ENCODE measurements at places on chromosomes 7 and 10.

DNA sequence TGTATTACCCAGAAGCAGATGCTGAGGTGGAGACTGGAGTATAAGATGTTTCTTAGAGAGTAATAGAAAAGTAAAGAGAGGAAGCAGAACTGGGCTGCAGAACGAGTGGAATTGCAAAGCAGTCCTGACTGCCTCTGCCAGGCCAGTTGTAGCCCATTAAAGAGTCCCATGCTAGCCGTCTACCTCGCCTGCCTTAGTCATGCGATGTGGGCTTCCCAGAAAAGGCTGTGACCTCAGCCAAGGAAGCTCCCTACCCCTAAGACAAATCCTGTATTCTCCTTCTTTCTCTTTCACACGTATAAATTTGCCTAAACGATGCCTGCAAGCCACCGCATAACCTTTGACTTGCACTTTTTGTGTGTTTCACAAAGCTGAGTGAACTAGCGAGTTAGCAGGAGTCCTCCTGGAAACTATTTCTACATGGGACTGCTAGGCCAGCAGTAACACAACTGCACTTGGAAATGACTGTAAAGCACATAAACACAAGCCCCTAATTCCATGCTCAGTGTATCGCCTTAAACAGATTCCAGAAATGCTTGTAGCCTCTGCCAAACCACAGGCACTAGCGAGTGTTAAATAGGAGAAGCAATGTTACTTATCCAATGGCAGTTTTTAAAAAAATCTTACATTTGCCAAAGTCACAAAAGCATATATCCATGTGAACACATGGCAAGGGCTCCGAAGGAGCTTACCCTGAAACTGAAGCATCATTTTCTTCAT, 47.4 kb upstream of the GNAI1 start:
- no peak for DNase-seq

GRCh38 chr7:36236073-36236472, 83.0 kb downstream of the EEPD1 start:
- no peak for DNase-seq

DNA sequence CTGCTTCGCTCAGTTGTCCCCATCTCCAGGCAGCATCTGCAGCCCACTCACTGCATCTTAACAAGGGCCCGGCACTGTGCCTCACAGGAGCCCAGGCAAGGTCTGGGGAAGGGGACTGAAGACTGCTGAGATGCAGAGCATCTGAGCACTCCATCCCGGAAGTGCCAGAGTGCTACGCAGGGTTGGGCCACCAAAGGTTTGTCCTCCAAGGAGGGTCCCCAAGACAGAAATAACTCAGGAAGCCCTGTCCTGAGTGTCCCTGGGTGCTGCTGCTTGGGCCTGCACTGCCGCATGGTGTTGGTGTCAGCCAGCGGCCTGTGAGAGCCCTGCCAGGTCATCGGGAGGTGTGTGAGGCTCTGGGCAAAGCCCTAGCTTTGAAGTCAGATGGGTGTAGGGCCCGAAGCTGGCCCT, 288.2 kb upstream of the ZMIZ1 start:
- no peak for DNase-seq

DNA sequence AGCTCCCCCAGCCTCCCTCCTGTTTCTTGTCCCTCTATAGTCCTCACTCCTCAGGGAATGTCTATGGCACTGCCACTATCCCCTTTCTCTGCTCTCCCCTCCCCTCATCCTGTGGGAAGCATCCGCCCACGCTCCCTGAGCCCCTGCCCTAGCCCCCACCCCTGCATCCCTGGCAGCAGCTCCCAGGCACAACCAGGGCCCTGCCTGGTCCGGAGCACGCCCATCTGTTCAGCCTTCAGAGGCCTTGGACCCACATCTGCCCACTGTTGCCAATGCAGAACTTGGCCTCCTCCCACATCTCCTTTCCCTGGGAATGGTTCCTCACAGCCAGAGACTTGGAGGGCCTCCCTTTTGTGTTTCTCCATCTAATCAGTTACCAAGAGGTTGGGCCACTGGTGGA, 20.4 kb upstream of the TBRG4 start:
- no peak for DNase-seq

- DNase-seq, result no peak
Observed at GRCh38 chr10:24793648-24794379, 70.1 kb upstream of the ARHGAP21 start.

GRCh38 chr10:129951101-129951969, 12.7 kb downstream of the EBF3 start:
- DNase-seq, result no peak

GRCh38 chr7:30630986-30631385, 36.3 kb downstream of the GARS1 start:
- no peak for DNase-seq

GRCh38 chr7:158497627-158498026, 90.0 kb downstream of the PTPRN2 start:
- DNase-seq, result no peak

Measured in stimulated activated CD8-positive, alpha-beta memory T cell treated with anti-CD3 and anti-CD28 coated beads, Interleukin-2, amount 100 ng/mL, for 1 hour (primary cell).